ENCODE measurements at places on chromosomes 1 and 21. TPM values are rescaled to one million over a fixed set of nuclear protein-coding genes. Genes with fewer than 3 reads are reported as not detected.

GRCh38 chr1:33275195-33275594 lies 18.9 kb downstream of the ZNF362 start:
- no peak for DNase-seq

- DNase-seq = no peak
Observed at GRCh38 chr1:29845910-29846309, 609.6 kb downstream of the PTPRU start.

GRCh38 chr1:197021716-197022115 lies 44.4 kb downstream of the CFHR5 start:
- DNase-seq = no peak

DNA sequence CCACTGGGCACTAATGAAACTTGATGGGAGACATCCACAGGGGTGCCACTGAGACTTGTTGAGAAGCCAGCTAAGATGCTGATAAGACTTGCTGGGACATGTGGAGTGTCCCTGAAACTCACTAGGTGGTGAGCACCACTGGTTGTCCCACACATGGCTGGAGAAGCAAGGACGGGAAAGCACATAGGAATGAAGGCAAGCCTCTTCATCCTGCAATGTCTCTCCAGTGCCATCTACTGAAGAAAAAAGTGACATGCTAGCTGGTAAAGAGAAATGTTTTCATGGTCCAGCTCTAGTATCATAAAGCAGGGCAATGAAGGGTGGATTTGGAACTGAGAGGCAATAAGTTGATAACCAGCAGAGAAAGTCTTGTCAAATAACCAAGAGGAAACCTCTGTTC lies 283.0 kb downstream of the PAPPA2 start:
- DNase-seq = no peak

OLIG2 gene
- total RNA-seq = not detected

ST6GALNAC3 gene
- 3.1 TPM for total RNA-seq

ZC3H11A gene
- 97.8 TPM for total RNA-seq
